AG09309 (cell line): ENCODE measurements at places on chromosomes 4 and X.

DNA sequence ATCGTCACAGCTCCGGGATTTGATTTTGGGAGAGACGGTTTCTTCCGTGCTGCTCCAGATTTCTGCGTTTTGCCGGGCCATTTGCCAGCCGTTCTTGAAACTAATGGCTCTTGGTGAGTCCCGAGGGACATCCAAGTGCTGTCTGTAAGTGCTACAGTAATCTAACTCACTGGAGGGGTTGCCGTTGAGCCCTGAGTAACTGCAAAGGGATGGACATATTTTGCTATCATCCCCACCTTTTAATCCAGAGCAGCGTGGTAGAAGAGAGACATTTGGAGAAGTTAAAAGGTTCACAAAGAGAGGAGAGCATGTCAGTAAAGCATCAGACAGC is 88.9 kb upstream of the PDLIM3 start:
- no peak for DNase-seq

DNA sequence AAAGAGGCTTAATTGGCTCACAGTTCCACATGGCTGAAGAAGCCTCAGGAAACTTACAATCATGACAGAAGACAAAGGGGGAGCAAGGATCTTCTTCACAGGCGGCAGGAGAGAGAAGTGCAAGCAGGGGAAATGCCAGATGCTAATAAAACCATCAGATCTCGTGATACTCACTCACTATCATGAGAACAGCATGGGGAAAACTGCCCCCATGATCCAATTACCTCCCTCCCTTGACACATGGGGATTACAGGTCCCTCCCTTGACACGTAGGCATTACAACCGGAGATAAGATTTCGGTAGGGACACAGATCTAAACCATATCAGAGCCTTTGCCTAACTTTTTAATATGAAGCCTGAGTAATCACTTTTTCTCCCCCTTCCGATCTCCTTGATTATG is 43.7 kb upstream of the MAPK10 start:
- no peak for DNase-seq

GRCh38 chr4:128768373-128768996 is 41.0 kb upstream of the JADE1 start:
- no peak for DNase-seq

DNA sequence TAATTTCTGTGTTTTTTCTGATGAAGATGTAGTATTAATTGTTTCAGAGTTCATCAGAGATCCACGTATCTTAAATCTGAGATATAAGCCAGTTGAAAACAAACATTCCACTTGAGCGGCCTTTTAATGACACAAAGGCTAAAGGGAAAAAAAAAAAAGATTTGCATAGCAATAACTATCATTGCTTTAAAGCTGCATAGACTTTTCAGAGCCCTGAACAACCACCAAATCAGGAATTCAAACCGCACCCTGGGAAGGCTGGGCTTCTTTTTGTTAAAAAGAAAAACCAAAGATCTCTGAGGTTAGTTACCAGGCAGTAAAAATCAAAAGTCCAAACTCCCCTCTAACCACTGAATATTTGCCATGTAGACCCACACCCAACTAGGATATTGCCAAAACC is 206.0 kb downstream of the HHIP start:
- no peak for DNase-seq

- no peak for DNase-seq
These were observed 56.2 kb downstream of the TEX11 start for GRCh38 chrX:70852294-70852693.

DNA sequence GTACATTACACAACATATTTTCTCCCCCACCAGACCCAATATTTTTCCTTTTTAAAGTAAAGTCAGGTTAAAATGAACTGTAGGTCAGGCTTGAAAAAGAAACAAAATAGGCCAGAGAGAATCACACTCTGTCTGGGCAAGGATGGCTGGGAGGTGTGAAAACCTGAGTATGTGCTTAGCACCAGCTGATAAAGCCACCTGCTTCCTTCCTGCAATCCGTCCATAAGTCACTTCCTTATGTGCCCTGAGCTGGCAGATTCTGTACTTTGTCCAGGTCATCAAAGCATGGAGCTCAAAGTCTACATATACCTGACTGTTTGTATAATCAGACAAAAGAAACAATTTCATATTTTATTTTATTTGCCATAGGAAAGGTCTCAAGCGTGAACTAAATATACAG is 37.7 kb downstream of the ANTXR2 start:
- no peak for DNase-seq

DNA sequence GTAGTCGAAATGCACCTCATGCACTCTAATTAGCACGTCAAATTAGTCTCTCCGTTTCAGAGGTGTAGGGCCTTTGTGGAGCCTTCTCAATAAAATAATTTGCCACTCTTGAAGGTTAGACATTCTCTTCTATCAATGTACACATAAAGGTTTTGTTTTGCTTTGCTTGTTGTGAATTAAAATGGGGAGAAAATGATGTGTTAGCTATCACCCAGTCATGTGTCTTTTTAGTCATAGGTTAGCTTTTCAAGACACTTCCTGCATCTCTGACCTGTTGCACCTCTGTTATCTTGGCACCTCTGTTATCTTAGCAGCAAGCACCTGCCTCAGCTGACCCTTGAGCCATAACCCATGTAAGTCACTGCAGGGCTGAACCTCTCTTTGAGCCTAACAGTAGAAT is 936 bp downstream of the TMEM144 start:
- no peak for DNase-seq

- no peak for DNase-seq
These were observed 99.3 kb upstream of the BCOR start for GRCh38 chrX:40197071-40197470.

- DNase-seq = no peak
These were observed at the start of gene ANKRD37 for GRCh38 chr4:185396724-185397385. TSS of gene ANKRD37 (plus strand) at chr4:185396841. CDS start at chr4:185396924, 83 bp downstream.

DNA sequence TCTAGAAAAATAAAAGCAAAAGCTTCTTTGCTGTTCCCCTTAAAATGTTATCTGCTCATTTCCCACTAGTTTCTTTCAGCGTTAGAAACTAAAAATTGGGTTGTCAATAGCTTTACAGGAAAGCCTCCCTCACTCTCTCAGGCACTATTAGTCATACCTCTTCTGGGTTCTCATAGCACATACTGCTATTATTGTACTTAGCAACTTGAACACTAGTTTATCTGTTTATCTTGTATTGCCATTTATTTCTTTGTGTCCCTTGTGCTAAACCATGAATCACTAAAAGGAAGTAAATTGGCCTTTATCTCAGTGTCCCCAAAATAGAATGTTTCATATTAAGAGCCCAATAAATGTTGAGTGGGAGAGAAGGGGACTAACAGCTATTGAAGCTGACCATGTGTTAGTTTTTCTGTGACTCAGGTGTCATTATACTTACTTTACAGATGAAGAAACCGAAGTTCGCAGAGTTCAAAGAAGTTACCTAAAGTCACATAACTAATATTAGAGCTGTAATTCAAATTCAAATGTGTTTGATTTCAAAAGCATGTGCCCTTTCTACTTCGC is 124.8 kb upstream of the CITED1 start:
- no peak for DNase-seq

- DNase-seq = no peak
These were observed 110.2 kb downstream of the GNL3L start for GRCh38 chrX:54640103-54640690.

GRCh38 chr4:87339440-87339839 is 16.8 kb upstream of the HSD17B13 start:
- no peak for DNase-seq

GRCh38 chr4:118139241-118139640 is 105.0 kb downstream of the NDST3 start:
- DNase-seq = no peak

- no peak for DNase-seq
These were observed 14.6 kb downstream of the RAB9B start for GRCh38 chrX:103817502-103817901.

DNA sequence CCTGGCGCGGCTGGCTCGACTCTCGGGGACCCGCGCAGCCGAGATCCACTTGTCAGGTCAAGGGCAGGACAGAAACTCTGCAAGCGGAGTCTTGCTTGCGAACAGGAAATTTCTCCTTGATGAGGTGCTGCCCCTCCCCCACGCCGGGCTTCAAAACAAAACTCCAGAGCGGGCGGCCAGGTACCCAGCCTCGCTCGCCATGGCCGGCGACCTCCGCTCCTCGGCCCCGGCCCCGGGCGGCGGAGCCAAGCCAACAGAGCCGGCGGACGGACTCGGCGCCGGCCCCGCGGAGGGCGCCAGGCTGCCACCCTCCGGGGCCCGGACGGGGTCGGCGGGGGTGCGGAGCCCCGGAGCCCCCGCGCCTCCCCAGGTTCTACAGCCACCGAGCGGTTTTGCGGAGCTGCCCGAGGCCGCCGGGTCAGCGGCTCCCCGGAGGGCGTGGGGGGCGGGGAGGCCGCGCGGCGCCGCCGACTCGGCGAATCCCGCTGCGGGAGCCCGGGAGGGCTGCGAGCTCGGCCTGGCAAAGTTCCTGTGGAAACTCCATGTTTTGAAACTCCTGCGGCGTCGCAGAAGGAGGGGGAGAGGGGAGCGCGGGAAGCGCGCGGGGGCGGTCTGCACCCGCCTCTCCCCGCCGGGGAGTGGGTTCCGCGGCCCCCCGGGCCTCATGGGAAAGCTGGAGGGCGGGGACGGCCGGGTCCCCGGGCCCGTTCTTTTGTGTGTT is 11.7 kb upstream of the BCOR start:
- DNase-seq = no peak

DNA sequence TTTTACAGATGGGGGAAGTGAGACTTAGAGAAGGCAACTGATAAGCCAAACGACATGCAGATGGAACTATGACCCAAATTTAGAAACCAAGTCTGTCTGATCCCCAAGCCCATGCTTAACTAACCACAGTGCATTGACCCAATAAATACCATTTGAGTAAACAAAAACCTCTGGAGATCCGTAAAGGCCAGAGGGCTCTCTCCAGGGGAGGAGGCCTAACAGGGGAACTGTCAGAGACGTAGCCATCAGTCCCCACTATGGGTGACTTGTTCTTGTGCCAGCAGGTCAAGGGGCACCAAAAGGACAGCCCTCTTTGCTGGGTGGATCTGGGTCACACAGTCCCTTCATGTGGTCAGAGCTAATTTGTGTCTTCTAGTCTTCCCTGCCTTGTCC is 420.2 kb downstream of the BCOR start:
- no peak for DNase-seq

DNA sequence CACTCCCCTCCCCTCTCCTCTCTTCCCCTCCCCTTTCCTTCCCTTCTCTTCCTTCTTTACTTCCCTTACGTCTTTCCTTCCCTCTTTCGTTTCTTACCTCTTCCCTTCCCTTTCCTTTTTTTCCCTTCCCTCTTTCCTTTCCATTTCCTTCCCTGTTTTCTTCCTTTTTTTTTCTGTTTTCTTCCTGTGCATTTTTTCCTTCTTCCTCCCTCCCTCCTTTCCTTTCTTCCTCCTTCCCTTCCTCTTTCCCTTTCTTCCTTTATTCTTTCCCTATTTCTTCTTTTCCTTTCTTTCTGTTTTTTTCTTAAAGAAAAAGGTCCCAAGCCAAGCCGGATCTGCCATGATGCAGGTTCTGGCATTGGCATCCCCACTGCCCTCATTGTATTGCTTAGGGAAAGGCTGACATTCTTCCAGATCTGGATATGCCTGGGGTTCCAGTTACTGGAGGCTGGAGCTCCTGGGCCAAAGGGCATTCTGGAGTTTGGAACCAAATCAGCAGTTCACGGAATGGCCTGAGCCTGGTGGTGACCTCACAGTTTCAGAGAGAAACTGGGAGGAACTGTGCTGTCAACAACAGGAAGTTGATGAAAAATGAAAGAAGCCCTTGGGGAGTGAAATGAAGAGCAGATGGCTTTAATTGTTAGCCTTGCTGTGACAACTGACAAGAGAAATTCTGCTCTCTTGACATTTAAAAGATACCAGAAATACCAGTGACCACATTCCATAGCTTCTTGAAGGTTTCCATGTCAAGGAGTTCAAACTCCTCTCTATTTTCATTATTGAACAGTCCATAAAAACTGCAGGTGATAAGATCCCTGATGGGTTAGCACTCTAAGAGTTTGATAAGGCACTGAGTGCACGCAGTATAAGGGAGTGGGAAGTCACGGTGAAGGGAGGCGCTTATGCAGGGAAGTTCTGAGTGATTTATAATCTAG is 622.1 kb downstream of the SPRY1 start:
- no peak for DNase-seq

- DNase-seq = peak; percentile 40
These were observed 64.8 kb upstream of the STOX2 start for GRCh38 chr4:183840311-183840710.

DNA sequence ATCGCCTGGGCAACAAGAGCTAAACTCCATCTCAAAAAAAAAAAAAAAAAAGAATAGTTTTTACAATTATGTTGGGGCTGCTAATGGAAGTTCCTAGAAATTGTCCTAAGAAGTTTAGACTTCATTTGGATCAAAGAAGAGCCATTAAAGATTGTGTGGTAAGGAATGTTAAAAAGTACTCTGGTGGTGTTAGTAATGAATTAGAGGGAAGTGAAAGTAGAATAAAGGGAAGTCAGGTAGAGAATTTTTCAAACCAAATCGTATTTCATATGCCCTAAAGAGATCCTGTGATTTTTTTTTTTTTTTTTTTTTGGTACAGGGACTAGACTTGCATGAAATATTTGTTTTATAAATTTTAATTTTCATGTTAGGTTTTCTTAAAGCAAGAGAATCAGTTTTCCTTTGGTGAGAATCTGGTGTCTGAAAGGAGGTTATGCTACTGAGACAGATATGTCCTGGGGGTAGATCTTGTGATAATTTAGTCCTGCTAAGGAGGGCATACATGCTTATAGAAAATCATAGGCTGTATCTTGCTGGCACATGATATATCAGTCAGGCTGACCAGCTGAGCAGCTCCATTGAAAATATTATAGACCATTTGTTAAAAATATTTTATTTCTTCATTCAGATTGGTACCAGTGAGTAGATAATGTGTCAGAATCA is 10.7 kb downstream of the SEC24B start:
- DNase-seq = no peak

- no peak for DNase-seq
These were observed 152.6 kb downstream of the GRIA3 start for GRCh38 chrX:123336666-123337065.

- DNase-seq = no peak
These were observed 83.0 kb upstream of the DCLK2 start for GRCh38 chr4:149995134-149995756.

- DNase-seq = no peak
These were observed 27.7 kb upstream of the GPC3 start for GRCh38 chrX:134013092-134013497.
